Activated naive CD4-positive, alpha-beta T cell (primary cell): ENCODE measurements at places on chromosomes 1 and 21.

- DNase-seq = no peak
Observed at GRCh38 chr1:81377406-81377805, 423.3 kb upstream of the ADGRL2 start.

GRCh38 chr1:191564275-191564674, 594.0 kb upstream of the RGS18 start:
- DNase-seq = no peak

DNA sequence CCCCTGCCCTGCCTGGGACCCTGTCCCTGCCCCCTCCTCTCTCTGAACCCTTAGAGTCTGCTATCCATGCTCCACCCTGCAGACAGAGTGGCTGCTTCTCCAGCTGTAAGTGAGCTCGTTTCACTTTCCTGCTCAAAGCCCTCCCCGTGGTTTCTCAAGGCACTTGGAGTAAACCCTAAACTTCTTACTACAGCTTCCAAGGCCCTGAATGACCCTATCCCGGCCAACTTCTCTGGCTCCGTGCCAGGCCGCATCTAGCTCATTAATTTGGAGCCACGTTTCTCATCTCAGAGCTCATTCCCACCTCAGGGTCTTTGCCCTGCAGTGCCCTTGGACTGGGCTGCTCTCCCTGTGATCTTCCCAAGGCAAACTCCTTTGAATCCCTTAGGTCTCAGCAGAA, 235.1 kb upstream of the RUNX1 start:
- DNase-seq = no peak

GRCh38 chr1:9105336-9105867, 23.5 kb downstream of the GPR157 start:
- DNase-seq = no peak

GRCh38 chr1:246160905-246161304, 346.2 kb downstream of the SMYD3 start:
- DNase-seq = no peak

- no peak for DNase-seq
Observed at GRCh38 chr1:230286890-230287269, 139.3 kb downstream of the PGBD5 start.

DNA sequence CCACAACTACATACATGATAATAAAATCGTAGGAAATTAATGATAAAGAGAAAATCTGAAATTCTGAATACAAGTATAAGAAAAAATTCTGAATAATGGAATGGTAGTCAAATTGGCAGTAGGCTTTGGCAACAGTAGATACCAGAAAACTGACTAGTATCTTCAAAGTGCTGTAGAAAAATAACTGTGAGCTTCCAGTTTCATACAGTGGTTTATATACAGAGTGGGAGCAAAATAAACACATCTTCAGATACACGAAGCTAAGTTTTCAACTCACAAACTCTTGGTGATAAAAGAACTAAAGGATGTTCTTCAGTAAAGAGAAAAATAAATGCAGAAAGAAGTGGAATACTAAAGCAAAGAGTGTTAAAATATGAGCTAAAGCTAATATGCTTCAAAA, 173.4 kb downstream of the PPP1R12B start:
- no peak for DNase-seq

- DNase-seq = no peak
Observed at GRCh38 chr1:91712981-91713841, 172.7 kb downstream of the TGFBR3 start.

- DNase-seq = no peak
Observed at GRCh38 chr1:218785928-218786327, 387.8 kb upstream of the LYPLAL1 start.

- DNase-seq = no peak
Observed at GRCh38 chr1:42767510-42768000, 506 bp downstream of the C1orf50 start.

DNA sequence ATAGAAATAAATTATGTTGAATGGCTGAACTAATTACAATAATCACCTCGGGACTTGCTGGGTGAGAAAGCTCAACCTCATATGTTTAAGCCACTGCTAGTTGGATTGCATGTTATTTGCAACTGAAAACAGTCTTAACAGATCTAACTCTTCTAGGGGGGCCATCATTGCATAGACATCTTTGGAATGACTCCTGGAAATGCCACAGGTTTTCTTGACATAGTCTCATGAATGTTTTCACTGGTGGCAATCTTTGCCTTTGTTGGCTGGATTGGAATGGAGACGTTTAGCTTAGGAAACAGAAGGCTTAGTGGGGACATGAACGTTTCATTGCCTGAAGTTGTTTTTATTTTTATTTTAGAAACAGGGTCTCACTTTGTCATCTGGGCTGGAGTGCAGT, 8.8 kb upstream of the WDTC1 start:
- no peak for DNase-seq
